ENCODE measurements at places on chromosomes 11 and 22.

GRCh38 chr11:128244871-128245270 is 342.5 kb downstream of the ETS1 start:
- DNase-seq, result peak; percentile 33

- DNase-seq, result no peak
These were observed 3.3 kb upstream of the PPARA start for GRCh38 chr22:46147061-46147460.

- DNase-seq, result peak; percentile 88
These were observed 84.8 kb downstream of the SLC1A2 start for GRCh38 chr11:35334385-35335090.

DNA sequence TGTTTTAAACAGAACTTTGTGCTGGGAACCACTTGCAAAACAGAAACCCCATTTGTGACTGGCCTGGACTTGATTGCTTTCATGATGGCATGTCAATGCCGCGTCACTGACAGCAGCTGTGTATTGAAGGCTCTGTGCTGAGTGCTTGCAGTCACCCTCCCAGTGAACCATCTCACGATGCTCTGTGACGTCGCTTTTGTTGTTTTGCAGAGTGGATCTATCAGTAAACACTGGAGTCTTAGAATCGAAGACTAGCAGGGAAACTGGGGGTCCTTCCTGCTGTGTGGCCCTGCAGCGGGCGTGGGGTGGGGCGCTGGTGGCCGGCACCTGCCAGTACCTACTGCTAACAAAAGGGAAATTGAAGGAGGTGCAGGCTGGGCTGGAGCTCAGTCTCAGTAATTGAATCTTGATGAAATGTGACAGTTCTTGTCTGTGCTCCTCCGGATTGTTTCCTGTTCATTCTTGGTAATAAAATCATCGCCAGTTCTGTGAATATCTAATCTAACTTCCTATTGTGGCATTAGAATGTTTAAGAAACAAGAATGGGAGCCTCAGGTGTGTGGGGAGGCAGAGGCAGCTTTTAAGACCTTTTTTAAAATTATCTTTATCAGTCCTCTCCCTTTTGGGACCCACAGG is 50.5 kb upstream of the PARVG start:
- no peak for DNase-seq

DNA sequence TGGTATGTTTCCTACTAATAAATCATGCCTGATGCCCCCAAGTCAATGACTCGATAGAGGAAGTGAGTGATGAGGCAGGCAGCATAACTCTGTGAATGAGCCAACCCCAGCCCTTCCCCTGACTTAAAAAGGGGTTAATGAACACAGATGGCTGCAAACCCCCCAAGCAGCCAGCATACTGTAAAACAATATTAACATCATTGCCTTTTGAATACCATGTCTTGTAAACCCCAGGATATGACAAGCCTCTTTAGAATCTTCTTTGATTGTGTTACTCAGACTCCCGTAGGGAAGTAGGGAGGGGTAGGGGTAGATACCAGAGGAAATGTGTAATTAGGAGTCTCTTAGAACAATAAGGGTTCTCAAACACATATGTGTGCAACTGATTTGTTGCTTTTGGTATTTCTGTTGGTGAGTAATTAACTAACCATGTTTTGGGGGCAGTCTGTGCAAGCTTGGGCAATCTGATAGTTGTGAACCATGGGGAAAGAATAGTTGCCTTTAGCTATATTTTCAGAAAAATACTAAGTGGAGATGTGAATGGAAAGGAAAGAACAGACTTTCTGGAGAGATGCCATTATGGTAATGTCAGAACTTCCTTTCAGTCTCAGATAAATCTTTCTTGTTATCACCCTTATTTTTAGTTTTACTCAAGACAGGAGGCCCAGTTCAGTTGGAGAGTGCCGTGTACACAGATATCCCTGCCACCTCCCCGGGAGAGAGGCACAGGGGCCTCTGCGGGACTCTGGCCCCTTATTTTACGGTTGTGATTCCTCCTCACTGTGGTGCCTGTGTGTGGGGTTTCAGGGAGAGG is 701.8 kb downstream of the NTM start:
- DNase-seq, result no peak

DNA sequence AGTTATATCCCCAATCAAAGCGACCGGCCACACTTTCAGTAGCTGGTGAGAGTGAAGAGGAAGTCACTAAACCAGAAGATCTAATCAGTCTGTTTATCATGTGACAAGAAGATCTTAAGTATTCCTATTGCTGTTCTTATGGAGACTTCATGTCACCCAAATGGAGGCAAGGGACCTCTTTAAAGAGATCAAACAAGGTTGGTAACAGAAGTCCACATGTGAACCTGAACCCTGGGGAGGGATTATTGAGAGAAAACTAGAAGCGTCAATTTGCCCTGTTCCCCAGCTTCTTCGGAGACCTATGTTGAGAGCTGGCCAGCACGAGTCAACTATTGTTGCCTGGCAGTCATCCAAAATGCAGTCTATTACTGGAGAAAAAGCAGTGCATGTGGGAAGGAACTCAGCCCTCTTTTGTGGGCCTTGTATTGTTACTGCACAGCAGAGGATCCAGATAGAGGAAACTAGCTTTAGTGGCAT is 76.9 kb upstream of the CTSC start:
- DNase-seq, result peak; percentile 51

DNA sequence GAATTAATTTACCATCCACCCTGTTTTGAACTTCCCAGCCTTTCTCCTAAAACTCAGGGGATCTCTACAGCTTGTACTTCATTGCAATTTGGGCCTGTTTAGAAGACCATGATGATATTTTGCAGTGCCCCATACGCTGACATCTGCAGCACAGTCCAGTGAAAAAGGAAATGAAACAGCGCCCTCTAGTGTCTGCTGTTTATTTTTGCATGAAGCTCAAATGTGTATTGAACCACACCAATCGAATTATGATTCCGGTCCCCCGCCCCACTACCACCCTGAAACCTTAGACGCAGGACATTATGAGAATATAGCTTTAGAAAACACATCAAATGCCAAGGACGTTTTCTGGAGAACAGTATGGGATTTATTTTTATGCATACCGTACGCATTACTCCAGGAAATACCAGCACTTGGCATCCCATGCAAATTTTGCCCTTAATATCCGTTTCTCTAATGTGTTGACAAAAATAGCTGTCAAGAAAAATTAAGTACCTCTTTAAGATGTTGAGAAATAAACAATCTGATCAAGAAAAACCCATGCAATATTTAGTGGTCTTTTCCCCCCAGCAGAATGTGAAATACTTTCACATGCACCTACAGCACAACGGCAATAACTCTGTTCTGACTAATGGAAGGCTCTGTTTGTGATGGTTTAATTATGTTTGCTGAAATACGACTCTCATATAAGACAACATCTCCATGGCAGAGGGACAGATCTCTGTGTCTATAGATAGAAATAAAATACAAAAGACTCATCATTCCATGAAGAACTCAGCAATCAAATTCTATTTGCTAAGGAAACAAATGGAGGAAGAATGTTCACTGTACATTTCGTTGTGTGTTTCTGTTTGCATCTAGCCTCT is 93.9 kb downstream of the TECTA start:
- DNase-seq, result peak; percentile 11

DNA sequence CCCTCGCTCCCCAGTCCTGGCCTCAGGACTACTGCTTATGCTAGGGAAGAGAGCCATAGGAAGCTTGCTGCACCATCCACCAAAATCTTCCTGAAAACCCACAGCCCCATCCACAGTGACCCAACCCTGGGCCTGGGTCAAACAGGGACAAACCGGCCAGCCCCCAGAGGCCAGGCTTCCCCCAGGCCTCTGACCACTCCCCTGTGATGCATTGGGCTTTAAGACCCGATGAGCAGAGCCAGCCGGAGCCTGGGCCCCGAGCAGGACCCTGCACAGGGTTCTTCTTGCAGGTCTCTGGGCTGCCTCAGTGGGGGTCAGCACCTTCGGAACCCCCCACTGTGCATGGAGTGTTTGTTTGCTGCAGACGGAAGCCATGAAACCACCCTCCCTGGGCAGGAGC is 583.7 kb downstream of the BRD1 start:
- DNase-seq, result no peak

- DNase-seq, result peak; percentile 79
These were observed 5.2 kb upstream of the SLC43A3 start for GRCh38 chr11:57432149-57432561.

GRCh38 chr11:84724256-84724655 is 902.9 kb downstream of the DLG2 start:
- no peak for DNase-seq

DNA sequence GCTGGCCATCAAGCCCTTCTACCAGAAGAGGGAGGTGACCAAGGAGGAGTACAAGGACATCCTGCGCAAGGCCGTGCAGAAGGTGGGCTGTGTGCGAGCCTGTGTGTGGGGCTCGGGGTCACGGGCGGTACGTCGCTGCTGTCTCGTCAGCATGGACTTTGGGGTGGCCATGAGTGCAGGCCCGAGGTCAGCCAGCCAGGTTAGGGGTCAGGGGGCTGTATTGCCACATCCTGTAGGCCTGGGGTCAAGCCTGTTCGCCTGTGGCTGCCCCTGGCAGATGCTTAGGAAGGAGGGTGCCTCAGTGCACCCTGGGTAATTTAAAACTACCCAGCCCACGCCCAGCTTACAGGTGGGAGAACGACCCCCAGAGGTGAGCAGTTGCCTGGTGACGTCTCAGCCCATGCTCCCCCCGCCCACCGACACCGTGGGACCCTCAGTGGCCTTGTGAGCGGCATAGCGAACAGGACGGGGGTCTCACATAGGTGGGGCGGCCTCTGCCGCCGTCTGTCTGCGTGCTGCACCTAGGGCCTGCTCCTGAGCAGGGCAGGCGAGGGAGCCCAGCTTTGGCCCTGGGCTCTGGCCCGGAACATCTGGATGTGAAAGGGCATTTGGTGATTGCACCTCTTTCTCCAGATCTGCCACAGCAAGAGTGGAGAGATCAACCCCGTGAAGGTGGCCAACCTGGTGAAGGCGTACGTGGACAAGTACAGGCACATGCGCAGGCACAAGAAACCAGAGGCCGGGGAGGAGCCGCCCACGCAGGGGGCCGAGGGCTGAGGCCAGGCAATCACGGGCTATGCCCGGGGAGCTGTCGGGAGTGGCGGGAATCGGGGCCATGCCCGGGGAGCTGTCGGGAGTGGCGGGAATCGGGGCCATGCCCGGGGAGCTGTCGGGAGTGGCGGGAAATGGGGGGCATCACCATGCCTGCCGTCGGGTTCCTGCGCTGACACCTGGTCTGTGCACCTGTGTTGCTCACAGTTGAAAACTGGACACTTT is 4.5 kb downstream of the IRF7 start:
- DNase-seq, result no peak

DNA sequence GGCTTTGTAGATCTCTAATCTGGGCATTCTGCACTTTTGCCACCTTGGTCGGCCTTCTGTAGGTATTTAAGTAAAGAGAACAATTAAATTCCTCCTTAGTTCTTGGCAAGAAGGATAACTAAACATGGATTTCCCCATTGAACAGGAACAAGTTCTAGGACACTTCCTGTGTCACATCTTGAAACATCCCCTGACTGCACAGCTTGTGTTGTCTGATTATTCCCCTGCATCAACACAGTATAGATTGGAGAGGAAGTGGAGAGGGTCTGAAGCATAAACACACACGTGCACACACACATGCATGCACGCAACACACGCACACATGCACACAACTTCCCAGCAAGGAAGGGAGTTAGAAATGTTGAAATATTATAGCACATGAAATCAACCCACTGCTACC is 8.6 kb downstream of the ISX start:
- no peak for DNase-seq

DNA sequence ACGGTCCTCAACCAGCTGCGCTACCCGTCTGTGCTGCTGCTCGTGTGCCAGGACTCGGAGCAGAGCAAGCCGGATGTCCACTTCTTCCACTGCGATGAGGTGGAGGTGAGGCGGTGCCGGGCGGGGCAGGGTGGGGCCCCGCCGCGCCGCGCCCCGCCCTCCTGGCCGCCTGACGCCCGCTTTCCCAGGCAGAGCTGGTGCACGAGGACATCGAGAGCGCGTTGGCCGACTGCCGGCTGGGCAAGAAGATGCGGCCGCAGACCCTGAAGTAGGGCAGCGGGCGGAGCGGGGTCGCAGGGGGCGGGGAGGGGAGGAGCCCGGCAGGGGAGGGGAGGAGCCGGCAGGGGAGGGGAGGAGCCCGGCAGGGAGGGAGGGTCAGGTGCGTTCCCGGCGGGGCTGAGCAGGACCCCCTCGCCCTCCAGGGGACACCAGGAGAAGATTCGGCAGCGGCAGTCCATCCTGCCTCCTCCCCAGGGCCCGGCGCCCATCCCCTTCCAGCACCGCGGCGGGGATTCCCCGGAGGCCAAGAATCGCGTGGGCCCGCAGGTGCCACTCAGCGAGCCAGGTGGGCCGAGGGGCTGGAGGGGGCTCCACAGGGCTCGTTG is 14.7 kb downstream of the EPS8L2 start:
- DNase-seq, result no peak

GRCh38 chr11:95088946-95089619 is 563 bp upstream of the ENDOD1 start:
- peak; percentile 21 for DNase-seq

GRCh38 chr11:16098526-16099205 is 257.7 kb downstream of the SOX6 start:
- no peak for DNase-seq

- DNase-seq, result no peak
These were observed 43.0 kb downstream of the RASSF10 start for GRCh38 chr11:13052130-13052571.

GRCh38 chr11:59802639-59803176 is 7.9 kb downstream of the MRPL16 start:
- DNase-seq, result peak; percentile 86

DNA sequence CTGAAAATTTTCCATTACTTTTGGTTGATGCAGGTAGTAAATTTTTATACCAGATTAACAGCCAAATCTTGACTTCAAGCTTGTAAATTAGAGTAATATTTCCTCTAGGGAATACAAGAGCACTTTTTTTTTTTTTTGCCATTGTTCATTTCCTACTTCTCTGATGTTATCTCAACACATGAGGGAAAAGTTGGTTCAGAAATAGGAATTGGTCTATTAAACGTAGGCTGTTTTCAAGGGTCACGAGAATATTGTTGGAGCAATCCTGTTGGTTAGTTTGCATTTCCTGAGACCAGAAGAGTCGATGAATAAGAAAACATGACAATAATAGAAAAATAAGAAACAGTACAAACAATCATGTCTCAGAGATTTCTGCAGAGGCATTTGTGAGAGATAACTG is 453.9 kb upstream of the CCDC179 start:
- DNase-seq, result no peak

DNA sequence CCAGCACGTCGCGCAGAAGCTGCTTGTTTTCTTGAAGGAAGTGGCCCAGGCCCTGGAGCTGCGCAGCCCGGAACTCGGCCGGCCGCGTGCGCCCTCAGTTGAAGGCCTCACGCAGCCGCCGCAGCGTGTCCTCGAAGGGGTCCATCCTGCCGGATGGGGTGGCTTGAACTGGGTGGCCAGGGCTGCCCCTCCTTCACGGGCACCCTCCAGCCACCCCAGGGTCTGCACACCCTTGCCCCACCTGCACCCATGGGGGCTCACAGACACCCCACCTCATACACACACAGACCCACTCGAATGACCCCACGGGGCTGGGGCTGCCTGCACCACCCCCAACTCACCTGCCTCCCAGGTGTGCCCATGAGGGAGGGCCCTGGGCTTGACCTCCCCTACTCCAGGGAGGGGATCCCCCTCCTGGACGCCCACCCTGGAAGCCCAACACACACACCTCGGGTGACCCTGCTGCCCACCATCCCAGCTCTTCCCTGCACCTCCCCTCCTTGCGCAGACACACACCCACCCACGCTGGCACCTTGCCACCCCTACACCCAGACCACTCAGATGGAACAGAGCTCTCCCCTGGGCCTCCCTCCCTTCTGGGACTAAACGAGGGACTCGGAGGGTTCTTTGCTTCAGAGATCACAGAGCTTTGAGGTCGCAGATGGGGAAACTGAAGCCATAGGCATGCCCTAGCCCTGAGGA is 6.8 kb downstream of the ALDH3B2 start:
- no peak for DNase-seq

Data from inflammatory macrophage treated with lipopolysaccharide for 1 hour (primary cell).